ENCODE measurements at places on chromosomes 4 and X.

DNA sequence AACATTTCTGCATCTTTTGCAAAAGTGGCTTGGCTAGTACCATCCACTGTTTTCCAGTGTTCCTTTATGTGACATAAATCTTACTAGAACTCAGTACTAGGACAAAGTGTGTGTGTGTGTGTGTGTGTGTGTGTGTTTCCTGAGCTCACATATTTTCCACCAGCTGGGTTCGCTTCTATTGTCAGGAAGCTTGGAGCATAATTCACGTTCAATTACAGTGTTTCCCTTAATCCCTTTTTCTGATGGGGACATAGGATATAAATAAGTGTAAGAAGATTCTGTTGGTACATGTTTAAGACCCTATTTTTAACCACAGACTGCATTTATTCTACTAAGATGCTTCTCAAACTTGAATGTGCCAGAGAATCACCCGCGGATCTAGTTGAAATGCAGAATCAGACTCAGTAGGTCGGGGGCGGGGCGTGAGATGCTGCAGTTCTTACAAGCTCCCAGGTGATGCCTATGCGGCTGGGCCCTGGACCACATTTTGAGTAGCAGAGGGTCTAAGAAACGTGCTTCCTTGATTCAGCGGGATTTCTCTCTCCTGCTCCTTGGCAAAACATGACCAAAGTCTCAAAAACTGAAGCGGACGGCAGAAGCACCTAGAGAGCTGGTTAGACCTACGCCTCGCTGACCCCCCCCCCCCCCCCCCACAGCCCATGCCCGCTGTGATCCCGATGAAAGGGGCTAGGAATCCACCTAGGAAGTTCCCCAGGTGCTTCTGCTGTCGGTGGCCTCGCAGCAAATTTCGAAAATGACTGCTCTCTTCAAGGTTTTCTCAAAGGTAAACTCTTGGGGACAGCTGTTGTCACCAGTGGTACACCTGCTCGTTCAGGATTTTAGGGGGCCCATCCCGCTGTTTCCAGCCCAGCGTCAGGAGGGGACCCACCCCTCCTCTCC, 797 bp downstream of the CD99L2 start:
- no peak for DNase-seq

- no peak for DNase-seq
Measured at GRCh38 chr4:20816287-20816686, 116.0 kb downstream of the PACRGL start.

- no peak for DNase-seq
Measured at GRCh38 chrX:84248226-84248625, 60.2 kb upstream of the RPS6KA6 start.

DNA sequence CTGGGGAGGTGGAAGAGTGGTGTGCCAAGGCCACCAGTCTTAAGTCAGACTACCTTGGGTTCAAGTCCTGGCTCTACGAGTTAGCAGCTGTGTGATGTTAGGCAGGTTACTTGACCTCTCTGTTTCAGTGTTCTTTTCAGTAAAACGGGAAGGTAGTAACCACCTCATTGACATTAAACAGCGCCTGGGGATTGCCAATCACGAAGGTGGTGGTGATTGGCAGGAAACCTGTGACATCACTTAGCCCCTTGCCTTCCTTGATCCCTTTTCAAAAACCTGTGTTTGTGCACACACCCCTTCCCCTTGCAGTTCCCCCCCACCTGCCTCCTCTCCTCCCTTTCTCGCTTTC, 7.6 kb downstream of the KLF3 start:
- no peak for DNase-seq

DNA sequence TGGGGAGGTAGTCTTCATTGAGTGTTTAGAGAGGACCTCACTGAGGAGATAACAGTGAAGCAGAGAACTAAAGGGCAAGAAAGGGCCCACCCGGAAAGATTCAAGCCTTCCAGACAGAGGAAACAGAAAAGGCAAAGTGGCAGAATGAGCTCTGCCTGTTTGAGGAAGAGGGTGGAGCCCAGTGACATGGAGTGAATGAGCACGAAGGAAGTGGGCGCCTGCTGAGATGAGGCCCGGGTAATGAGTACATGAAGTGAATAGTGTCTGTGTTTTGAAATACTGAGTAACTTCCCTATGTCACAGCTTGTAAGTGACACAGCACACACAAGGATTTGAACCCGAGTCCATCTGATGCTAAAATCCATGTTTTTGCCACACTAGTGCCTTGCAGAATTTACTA, 32.5 kb upstream of the TLR2 start:
- peak; percentile 96 for DNase-seq

GRCh38 chr4:110104661-110105060, 93.8 kb downstream of the ELOVL6 start:
- DNase-seq = no peak

- no peak for DNase-seq
Measured at GRCh38 chr4:1872870-1873269, 1.7 kb downstream of the NSD2 start.

GRCh38 chrX:23373129-23373804, 38.6 kb downstream of the PTCHD1 start:
- DNase-seq = peak; percentile 2

GRCh38 chrX:37752281-37752680, 27.6 kb upstream of the CYBB start:
- DNase-seq = no peak
